ENCODE measurements at places on chromosomes 16 and 17. TPM values are rescaled to one million over a fixed set of nuclear protein-coding genes. Genes with fewer than 3 reads are reported as not detected.

The HP gene
- total RNA-seq, result not detected

The SERPINF2 gene
- 1.2 TPM for total RNA-seq

The PLCG2 gene
- 4.5 TPM for total RNA-seq

The SLC47A1 gene
- total RNA-seq, result 22.7 TPM

The TMEM238L gene
- not detected for total RNA-seq

The MEIOB gene
- total RNA-seq, result 2.2 TPM

The ITGB4 gene
- 55.6 TPM for total RNA-seq

The KDM6B gene
- 16.8 TPM for total RNA-seq

The ADAM11 gene
- 2.4 TPM for total RNA-seq

The EFCAB5 gene
- 0.74 TPM for total RNA-seq

The ZG16 gene
- not detected for total RNA-seq

The KRTAP17-1 gene
- not detected for total RNA-seq

The RNF222 gene
- not detected for total RNA-seq

The KIAA0513 gene
- total RNA-seq, result 1.5 TPM

The CHST5 gene
- not detected for total RNA-seq

The KCTD2 gene
- total RNA-seq, result 28.0 TPM

The EVI2B gene
- total RNA-seq, result 0.10 TPM

The KCNJ12 gene
- total RNA-seq, result 1.2 TPM

The ADCY9 gene
- 8.0 TPM for total RNA-seq

The CCL13 gene
- total RNA-seq, result not detected

The PPY gene
- total RNA-seq, result not detected

The TMIGD1 gene
- not detected for total RNA-seq

The CRISPLD2 gene
- 3.0 TPM for total RNA-seq

The OR3A3 gene
- total RNA-seq, result not detected

The NUDT7 gene
- total RNA-seq, result 7.8 TPM

The CES1 gene
- total RNA-seq, result 31.6 TPM

The TSPOAP1 gene
- not detected for total RNA-seq

The SLC5A2 gene
- 0.29 TPM for total RNA-seq

The CCDC200 gene
- total RNA-seq, result not detected

The TBC1D28 gene
- not detected for total RNA-seq

The CCL18 gene
- total RNA-seq, result not detected

The PTX4 gene
- not detected for total RNA-seq

The LITAF gene
- total RNA-seq, result 175 TPM

The LDHD gene
- 1.1 TPM for total RNA-seq

The TEX14 gene
- total RNA-seq, result 0.06 TPM

The CDH3 gene
- total RNA-seq, result 0.45 TPM

The KRT39 gene
- not detected for total RNA-seq

The TGFB1I1 gene
- total RNA-seq, result 47.7 TPM

The SLC5A10 gene
- 0.18 TPM for total RNA-seq

The MYH13 gene
- total RNA-seq, result not detected

The MFAP4 gene
- not detected for total RNA-seq

The SLC35G6 gene
- not detected for total RNA-seq

The LRRC37A gene
- total RNA-seq, result 0.57 TPM

The TPSG1 gene
- not detected for total RNA-seq

The CES4A gene
- total RNA-seq, result 2.0 TPM

The OR2C1 gene
- total RNA-seq, result not detected

The OR4D1 gene
- total RNA-seq, result not detected

The CDK12 gene
- total RNA-seq, result 29.3 TPM

The IQCK gene
- 8.3 TPM for total RNA-seq

The IST1 gene
- 172 TPM for total RNA-seq

The KRTAP1-5 gene
- not detected for total RNA-seq

The ALOX12B gene
- 0.67 TPM for total RNA-seq

The GGNBP2 gene
- total RNA-seq, result 57.8 TPM

The KRTAP2-3 gene
- total RNA-seq, result not detected

The FBXL16 gene
- 3.1 TPM for total RNA-seq

The HS3ST3B1 gene
- total RNA-seq, result 0.49 TPM

The ABCC11 gene
- total RNA-seq, result 0.20 TPM

The VASN gene
- 6.7 TPM for total RNA-seq

The NETO2 gene
- 89.8 TPM for total RNA-seq
